KBM-7 (cell line): ENCODE measurements at places on chromosomes 16 and 17.

- DNase-seq = no peak
These were observed 189.9 kb downstream of the ZFHX3 start for GRCh38 chr16:72857834-72858664.

GRCh38 chr17:4477255-4477791 lies 21.4 kb upstream of the SPNS2 start:
- DNase-seq = no peak

GRCh38 chr16:4393240-4393600 lies 21.6 kb downstream of the VASN start:
- DNase-seq = no peak

DNA sequence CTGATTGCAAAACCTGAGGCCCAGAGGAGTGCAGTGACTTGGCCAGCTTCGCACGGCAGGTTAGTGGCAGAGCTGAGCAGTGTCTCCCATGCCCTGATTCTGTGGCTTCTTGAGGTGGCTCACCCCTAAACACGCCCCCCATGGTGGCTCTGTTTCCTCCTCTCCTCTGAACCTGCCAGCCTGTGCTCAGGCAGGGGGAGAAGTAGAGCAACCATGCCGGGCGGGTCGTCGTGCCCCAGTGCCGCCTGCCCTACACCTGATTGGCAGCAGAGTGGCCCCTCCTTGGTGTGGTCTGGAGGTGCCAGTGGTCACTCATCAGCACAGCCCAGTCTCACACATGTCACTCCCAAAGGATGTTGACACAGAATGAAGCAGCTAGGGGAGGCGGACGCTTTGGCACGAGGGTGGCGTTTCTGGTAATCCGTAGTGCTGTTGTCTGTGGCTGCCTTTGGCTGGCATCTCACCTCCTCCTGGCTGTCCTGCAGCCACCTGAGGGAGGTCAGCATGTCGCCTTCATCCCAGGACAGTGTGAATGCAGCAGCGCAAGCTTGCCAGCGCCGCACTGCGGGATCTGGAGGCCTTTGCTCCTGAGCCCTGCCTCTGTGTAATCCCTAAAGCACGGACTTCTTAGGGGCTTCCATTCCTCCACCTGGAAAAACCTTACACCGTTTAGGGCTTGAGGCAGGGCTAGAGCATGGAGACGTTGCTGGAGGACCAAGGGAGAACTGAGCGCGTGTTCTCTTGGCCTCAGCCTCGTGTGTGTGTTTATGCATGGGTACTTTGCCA lies 294.7 kb downstream of the SEC14L1 start:
- no peak for DNase-seq

DNA sequence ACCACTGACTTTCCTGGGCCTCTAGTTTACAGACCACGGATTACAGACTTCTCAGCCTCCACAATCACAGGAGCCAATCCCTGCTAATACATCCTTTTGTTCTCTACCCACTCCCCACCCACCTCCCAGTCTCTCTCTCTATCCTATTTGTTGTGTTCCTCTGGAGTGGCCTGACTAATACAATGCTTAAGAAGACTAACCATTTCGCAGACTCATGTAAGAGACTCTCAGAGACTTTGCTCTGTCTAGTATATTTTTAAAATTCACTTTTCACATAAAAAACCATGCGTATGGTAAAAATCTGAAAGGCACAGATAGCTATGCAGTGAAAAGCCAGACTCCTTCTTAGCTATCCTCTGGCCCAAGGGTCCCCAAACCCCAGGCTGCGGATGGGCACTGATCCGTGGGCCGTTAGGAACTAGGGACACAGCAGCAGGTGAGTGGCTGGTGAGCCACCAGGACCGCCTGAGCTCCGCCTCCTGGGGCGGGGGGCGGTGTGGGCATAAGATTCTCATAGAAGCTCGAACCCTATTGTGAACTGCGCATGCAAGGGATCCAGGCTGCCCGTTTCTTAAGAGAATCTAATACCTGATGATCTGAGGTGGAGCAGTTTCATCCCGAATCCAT lies 7.6 kb downstream of the PIK3R6 start:
- DNase-seq = no peak
